T-helper 2 cell treated with Interferon-gamma antibody and Interleukin-4, amounts not matched to agents 5 μg/mL and 100 μg/mL, for 36 hours (primary cell): ENCODE measurements at places on chromosomes 13 and 19.

DNA sequence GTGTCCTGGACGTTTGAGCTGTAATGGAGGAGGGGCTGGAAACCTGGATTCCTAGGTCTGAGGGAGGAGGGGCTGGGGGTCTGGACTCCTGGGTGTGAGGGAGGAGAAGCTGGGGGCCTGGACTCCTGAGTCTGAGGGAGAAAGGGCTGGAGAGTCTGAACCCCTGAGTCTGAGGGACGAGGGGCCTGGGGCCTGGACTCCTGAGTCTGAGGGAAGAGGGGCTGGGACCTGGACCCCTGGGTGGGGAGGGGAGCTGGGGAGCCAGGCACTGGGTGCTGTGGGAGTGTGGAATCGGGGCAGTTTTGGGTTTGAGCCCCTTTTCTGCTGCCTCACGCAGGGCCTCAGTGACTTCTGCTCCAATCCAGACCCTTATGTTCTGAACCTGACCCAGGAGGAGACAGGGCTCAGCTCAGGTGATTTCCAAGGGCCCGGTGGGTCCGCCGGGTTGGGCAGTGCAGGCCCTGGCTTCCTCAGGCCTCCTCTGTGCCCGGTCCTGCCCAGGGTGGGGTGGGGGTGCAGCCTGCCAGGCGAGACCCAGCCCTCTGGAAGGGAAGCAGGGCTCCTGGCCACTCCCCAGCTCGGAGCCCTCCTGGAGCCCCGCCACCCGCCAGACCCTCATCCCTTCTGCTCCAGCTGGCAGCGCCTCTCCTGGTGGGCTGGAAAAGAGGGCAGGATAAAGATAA, 14.4 kb downstream of the TTYH1 start:
- DNase-seq: no peak

- no peak for DNase-seq
Measured at GRCh38 chr19:43649514-43649913, 9.9 kb upstream of the CADM4 start.

DNA sequence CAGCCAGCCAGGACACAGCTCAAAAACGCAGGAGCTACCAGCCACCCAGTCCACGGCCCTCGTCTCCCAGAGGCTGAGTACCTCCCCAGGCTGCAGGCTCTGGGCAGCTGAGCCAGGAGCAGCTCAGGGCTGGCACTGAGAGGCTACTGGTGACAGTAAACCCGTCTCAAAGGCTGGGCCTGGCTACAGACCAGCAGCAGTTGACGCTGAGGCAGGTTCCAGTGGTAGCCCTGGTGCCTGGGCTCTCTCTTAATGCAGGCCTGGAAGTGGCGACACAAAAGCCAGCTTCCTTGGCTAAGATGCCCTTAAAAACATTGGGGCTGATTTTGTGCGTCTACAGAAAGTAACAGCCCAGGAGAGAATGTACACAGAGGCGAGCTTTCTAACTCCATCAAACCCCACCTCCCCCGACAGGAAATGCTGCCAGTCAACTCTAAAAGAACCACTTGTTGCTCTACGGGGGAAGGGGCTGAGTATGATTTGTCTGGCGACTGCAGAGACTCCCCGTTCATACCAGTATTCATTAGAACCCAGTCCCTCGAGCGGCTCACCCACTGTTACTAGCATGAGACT, 126.3 kb downstream of the STK24 start:
- no peak for DNase-seq

DNA sequence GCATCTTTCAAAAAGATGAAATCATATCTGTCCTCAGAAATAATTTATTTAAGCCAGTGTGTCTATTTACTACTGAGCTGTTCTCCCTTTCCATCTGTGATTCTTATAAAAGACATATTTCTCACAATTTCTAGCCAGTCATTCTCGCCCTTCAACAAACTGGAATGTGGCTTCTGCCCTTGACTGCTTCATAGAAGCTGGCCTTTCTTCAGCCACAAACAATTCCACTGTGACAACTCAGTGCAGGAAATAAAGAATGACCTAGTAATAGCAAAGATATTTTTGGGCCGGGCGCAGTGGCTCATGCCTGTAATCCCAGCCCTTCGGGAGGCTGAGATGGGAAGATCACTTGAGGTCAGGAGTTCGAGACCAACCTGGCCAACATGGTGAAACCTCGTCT, 655.5 kb downstream of the PCDH9 start:
- no peak for DNase-seq

GRCh38 chr13:19618977-19619376, 14.5 kb upstream of the MPHOSPH8 start:
- DNase-seq: no peak

DNA sequence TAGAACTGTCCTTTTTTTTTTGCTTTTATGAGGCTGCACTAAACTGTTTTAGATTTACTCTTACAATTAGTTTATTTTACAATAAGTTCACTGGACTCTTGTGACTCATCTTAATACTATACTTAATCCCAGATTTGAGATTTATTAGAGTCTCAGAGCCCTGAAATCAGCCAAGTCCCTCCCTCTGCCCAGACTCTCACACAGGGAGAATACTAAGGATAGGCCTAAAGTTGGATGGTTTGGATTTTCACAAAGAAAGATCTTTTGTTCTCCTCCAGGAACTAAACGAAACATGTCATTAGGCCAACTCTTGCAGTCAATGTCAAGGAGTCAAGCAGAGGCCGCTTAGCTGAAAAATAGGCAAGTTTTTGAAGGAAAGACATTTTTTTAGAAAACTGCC, 42.7 kb upstream of the MIR17HG start:
- DNase-seq: no peak

GRCh38 chr13:114023716-114024602, 50.1 kb upstream of the C13orf46 start:
- no peak for DNase-seq

DNA sequence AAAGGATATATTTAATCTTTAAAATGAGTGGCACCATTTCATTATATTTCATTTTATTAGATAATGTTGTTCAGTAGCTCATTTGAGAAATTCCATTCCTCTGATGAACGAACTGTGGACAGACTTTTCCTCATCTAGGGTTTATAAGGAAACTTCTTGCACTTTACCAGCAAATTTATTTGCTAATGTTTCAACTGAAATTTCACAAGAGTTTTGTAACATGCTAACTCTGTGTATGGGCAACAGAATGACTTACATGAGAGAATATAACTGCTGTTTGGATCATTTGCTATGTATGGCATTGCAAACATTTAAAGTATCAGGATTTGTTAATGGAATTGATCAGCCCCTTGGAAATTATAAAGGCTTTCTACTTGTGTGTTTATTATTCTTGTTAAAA, 3.7 kb upstream of the IRS2 start:
- no peak for DNase-seq

DNA sequence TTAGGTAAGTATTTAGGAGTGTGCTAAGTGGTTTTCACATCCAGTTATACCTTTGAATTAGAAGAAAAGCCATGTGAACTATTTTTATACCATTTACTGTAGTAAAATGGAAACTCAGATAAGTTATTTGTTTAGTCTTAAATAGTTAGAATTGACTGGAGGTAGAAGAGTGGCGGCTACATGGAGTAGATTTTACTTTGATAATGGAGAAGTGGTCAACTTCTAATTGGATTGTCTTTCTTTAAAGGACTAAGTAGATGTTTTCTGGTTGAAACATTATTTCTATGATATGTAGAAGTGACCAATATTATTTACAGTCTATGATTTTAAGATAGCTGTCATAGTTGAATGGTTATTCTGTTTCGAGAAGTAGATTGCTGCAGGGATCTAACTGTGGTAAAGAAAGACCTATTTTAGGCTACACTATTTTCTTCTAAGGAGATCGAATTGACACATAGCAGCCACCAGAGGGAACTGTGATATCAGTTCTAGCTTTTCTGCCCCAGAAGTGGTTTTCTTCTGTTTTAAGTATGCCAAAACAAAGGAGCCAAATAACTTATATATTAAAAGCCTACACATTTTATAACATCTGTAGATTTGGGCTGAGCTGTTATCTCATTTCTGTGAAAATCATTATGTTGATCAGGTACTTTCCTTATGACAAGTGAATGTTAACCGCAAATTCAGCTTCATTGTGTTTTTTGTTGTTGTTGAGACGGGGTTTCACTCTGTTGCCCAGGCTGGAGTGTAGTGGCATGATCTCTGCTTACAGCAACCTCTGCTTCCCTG, 26.1 kb downstream of the ZMYM2 start:
- DNase-seq: no peak

DNA sequence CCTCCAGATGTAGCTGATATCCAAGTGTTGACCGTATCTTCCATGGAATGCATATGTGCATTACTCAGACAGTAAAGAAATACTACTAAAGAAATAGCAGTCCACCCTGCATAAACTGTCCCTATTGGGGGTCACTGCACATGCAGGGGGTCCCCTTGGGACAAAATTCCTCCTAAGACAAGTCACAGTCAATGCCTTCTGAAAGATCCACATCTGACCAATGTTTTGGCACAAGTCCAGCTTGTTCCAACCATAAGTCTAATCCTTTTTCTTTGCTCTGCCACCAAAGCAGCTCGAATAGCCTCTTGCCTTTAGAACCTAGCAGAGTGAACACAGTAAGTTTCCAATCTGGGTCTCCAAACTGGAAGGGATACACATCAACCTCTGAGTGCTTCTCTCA, 87.9 kb downstream of the DIAPH3 start:
- DNase-seq: no peak

GRCh38 chr19:46616631-46617322, 8.1 kb downstream of the PTGIR start:
- peak; percentile 83 for DNase-seq

DNA sequence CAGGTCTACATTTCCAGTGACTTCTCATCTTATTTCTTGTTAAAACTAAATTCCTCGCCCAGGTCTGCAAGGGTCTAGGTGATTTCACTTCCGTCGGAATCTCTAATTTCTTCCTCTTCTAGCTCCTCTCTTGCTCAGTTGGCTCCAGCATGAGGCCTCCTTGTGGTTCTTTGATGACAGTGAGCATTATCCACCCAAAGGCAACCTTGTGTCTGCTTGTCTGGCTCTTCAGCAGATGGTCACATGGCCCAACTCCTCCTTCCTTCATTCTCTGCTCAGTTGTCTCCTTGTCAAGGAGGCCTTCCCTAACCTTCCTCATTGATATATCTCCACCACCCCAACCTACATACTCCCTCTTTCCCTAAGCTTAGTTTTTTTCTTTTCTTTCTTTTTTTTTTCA, 1391.4 kb downstream of the EFNB2 start:
- no peak for DNase-seq

GRCh38 chr19:46063201-46063600, 22.4 kb upstream of the IGFL4 start:
- DNase-seq: no peak

GRCh38 chr19:15893477-15893876, 4.4 kb downstream of the CYP4F2 start:
- no peak for DNase-seq

- DNase-seq: no peak
Measured at GRCh38 chr19:13729859-13730258, 34.5 kb upstream of the MRI1 start.

- DNase-seq: no peak
Measured at GRCh38 chr13:27966641-27967202, 2.4 kb downstream of the CDX2 start.

- no peak for DNase-seq
Measured at GRCh38 chr13:44903574-44903985, 85.7 kb downstream of the NUFIP1 start.

DNA sequence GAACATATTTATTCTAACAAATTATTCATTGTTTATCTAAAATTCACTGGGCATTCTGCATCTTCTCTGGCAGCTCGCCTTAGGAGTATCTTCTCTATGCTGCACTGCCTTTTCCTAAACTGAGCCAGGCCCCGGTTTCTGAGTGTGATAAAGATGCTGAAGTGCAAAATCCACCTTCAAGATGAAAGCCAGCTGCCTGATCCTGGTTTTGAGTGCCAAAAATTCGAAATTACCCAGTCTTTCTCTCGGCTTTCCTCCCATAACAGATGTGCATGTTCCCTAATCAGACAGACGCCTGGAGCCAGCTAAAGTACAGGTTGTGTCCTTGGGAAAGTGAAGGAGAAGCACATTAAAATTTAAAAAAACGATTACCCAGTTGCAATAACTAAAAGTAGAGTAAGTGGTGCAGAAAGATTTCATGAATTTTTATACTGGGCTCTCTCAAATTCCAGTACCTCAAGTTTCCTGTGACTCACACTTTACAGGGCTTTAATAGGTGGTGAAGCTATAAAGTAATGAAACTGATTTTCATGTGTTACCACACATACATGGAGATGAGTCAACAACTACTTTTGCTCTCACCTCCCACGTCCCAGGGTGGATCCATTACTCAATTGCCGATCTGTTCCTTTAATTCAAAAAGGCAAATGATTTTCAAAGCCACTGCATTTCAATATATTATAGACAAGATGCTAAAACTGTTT, 65.0 kb upstream of the GTF2F2 start:
- DNase-seq: peak; percentile 78

- no peak for DNase-seq
Measured at GRCh38 chr19:42568006-42568405, 26.7 kb downstream of the CEACAM8 start.

DNA sequence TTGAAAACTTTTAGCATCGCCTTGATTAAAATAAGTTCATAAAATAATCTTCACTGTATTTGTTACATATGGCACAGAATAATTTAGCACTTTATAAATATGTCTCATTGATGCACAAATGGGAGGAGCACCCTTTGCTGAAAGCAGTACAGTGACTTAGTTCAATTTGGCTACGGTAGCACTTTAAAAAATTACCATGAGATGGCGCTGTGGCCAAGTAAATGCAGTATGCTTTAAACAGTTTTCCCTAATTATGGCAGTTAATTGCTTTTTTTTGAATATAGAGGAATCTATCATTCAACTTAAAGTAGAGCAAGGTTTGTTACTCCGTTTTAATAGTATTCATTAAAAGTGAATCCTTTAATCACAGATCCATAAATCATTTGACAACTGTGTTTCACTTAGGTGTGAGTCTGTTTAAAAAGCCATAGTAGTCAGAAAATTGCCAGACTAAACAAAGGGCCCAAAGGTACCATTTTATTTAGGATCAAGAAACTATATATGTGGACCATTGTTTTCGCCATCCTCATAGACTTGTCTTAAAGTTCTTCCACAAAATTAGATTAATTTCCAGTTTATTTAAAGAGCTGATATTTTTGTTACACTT, 34.7 kb upstream of the ESD start:
- DNase-seq: peak; percentile 10

- DNase-seq: no peak
Measured at GRCh38 chr13:33206425-33206824, 79.1 kb downstream of the STARD13 start.

DNA sequence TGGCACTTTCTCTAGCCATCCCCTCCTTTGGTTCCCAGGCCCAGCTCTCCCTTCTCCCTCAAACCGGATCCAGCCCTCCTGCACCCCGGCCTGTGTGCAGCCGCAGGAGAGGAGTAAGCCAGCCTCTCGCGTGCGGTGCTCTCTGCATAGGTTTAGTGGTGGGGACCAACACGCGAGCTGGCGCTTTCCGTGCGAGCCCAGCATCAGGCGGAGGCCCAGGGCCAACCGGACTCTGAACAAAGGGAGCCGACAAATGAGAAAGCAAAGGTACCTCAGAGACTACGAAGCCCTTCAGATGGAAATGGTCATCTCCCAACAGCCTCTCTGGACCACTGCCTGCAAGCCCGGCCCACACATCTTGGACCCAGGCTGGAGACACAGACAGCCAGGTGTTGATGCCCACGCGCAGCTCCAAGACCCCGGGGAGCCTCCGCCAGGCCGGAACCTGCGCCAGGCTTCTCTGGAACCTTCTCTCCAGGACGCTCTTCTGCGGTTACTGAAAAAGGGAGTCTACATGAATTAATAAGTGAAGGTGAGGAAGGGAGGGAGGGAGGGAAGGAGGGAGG, 16.5 kb upstream of the LATS2 start:
- no peak for DNase-seq

- no peak for DNase-seq
Measured at GRCh38 chr19:46298479-46299003, 1.7 kb downstream of the HIF3A start.
